ENCODE measurements at places on chromosomes 7 and 10.

- DNase-seq, result no peak
These were observed 35.6 kb upstream of the LRRC4 start for GRCh38 chr7:128066858-128067257.

DNA sequence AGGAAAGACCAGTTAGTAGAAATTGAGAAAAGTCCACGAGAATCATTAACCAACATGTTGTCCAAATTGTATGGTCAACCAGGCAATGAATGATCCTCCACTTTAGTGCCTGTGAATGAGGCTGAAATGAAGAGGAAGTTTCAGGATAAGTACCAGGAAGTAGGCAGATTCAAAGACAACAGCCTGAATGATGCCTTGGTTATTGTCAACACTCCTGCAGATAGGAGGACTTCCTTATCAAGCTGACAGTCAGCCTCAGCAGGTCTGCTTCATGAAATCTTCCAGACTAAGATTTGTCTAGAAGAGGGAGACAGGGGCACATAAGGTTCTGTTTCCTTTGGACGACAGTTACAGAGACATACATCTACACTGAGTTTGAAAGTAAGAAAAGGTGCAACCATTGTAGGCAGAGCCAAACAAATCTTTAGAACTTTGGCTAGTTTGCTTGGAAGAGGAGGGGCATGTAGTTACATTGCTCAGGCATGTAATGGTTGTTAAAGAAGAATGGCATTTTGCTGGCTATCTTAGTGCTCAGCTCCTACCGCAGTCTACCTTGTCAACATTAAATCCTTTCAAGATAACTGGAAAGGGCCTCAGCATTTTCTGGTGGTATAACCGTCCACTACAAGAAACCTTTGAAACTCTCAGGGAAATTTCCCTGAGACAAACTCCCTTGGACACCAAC is 81.4 kb downstream of the ABI1 start:
- no peak for DNase-seq

GRCh38 chr10:110224992-110225391 is 17.6 kb downstream of the MXI1 start:
- no peak for DNase-seq

DNA sequence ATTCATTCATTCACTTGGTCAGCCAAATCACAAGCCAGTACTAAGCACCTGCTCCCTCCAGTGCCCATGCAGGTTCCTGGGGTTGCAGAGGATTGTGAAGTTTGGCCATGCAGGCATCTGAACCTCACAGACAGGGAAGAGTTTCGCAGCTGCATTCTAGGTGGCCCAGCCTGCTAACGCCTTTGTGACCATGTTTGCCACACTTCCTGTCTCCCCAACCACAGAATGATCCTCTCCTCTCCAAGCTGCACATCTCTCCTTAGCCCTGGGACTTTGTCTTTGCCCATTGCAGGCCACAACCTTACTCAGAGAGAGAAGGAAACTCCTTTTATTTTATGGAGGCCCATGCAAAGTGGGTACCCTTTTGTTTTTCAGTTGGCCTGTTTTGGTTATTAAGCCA is 31.8 kb downstream of the EPDR1 start:
- DNase-seq, result no peak

DNA sequence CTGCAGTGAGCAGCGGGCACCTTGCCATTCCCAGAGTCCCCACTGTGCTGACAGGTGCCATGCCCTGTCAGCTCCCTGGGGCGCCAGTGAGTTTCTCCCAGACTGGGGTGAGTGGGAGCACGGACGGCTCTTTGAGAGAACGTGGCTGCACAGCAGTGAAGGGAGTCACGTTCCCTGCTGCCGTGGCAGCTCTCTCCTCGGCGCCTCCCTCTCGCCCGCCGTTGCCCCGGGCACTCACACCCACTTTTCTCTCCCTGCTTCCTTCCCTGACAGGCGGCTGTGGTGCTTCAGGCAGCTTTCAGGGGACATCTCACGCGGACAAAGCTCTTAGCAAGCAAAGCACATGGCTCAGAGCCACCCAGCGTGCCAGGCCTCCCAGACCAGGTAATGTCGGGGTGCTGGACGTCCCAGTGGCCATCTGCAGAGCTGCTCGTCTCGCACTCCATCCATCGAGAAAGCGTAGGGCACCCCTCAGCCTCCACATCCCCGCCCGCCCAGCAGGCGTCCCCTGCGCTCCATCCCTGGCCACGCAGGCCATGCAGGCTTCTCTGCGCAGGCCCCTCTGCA is 27.1 kb upstream of the TTYH3 start:
- DNase-seq, result no peak

- no peak for DNase-seq
These were observed 1.8 kb upstream of the RSU1 start for GRCh38 chr10:16819026-16819425.

DNA sequence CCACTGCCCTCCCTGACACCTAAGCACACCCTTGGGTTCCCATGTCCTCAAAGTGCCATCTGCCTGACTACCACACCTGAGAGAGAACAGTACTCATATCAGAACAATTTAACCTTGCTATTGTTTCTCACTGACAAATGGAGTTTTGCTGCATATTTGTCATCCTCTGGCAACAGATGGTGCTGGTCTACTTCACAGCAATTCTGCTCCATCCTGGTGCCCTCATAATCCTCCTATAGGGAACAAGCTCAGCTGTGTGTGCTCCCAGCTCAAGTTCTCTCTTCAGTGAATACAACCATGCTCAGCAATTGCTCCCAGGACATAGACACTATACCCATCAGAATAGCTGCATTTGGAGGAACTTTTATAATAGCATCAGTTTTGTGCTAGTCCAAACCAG is 32.8 kb upstream of the ITGB1 start:
- DNase-seq, result no peak

DNA sequence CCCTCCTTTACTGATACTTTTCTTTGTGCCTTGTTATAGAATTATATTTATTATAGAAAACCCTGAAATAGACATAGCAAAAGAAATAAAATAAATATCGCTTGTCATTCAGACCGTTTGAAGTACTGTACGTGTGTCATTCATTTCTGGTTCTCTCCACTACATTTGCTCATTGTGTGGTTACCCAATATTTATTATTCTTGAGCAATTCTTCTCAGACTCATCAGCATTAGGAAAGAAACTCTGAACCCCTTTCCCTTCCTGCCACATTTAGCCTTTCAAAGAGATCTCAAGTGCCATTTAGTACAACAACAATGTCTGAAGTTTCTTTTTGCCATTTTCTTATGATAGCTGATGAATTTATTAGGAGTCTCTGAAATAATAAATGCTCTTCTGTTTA is 154.1 kb downstream of the KIAA1217 start:
- DNase-seq, result no peak

DNA sequence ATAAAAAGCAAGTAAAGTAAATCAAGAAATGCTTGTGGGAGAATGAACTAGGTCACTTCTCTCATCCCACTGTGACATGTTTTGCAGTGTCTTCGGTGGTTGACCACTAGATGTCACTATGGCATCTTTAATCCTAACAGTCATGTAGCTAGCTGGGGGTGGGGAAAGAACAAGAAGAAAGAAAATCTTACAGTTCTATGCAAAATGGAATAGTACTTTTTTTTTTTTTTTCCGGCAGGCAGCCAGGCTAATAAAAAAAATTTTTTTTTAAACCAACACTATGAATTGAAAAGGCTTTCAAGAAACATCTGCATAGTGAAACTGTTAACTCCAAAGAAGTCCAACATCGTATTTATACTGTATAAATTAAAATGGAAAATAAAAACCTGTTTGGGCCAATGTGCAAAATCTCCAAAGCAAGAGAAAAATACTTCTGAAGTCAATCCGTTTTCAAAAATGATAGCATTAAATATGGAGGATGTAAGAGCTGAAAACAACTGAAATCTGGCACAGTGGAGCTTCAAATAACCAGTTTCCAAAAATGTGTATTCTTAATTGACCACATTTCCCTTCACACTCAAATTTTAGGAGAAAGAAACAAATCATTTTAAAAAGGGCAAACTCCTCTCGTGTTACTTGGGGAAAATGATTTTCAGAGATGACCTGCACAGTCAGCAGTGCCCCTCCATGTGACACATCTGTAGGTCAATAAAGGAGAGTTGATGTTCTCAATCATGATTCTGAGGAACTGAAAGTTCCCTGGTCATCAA is 38.5 kb downstream of the CDK1 start:
- DNase-seq, result peak; percentile 53

GRCh38 chr7:50857804-50858489 is 75.3 kb upstream of the GRB10 start:
- no peak for DNase-seq

- DNase-seq, result no peak
These were observed 3.5 kb downstream of the PPIA start for GRCh38 chr7:44799939-44800338.

DNA sequence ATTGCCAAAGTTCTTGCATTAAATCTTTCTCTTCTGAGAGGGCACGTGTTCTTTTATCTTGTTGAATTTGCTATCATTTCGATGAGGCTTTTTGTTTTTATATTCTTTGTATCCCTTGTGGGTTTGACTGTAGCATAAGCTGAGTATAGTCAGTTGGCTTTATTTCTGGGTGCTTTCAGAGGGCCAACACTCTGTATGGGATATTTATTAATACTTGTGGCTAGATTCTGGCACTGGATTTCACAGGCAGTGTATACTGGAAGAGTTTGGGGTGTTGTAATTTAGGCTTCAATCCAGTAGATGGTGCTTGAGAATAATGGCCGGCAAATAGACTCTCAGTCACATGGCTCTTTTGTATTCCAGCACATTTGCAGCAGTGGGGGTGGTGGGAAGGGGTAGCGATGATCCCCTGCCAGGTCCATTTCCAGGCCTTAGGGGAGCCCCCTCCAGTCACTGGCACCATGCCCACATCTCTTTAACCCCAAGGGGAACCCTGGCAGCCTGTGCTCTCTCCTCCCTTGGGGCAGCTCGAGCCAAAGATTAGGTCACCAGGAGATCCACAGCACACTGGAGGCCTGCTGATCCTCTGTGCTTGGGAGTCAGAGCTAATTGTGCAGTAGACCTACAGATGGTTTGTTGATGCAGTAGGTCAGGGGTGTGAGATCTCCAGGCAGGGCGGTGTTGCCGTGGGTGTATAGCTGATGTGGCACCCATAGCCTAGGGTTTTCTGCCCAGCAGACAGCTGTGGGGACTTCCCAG is 81.8 kb downstream of the PTPN20 start:
- DNase-seq, result no peak

- no peak for DNase-seq
These were observed 191.7 kb upstream of the RNF32 start for GRCh38 chr7:156448918-156449317.

DNA sequence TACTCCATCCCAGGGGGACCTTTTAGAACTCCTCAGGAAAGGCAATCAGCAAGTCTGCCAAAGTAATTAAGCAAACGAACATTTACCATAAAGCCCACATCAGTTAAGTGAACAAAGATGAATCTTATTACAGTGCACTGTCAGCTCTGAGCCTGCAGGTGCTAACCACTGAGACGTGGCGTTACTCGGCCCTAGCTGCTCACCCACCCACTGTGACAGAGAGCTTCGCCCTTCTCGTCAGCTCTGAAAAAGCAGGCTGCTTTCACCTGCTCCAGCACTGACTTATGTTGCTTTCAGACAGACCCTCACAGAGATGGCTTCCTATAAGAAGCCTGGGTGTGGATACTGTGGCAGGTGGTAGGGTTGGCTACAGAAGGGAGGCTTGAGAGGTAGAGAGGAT is 57.7 kb upstream of the KCNIP2 start:
- peak; percentile 18 for DNase-seq

- DNase-seq, result no peak
These were observed 88.2 kb downstream of the ZNF438 start for GRCh38 chr10:30943451-30943850.

- DNase-seq, result no peak
These were observed 185.1 kb downstream of the DGKI start for GRCh38 chr7:137661634-137662033.

GRCh38 chr7:1401011-1401410 is 58.3 kb downstream of the MICALL2 start:
- DNase-seq, result no peak

DNA sequence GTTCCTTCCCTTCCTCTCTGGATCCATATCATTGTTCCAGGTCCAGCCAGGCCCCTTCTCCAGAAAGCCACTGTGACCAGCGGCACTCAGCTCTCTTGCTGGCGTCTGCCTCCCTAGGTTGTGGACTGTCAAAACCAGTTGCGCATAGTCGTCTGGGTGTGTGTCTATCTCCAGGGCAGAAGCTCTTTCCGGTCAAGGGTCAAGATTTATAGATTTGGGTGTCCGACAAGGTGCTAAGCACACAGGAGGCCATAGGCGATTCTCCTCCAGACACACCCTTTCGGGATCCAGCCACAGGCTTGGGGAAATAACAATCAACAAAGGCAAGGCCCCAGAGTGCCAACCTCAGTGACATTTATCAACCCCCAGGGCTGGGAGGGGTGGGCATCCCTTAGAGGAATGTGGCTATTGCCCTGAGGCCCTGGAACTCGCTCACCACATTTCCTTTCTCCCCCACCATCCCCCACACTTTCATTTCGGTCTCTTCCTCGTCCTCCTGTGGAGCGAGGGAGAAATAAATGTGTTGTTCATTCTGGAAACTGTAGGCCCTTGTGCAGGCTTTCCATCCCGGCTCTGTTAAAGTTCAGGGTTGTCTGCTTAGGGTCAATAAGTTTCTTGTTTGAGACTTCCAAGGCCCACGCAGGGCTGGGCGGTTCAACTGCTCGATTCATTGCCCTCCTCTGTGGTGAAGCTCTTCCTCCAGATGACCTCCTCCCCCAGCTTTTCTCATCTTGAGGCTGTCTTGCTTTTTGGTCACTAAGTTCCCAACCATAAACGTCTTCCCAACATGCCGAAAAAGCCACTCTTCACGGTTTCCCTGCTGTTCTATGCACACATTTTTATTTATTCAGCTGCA is 57.9 kb downstream of the AFAP1L2 start:
- DNase-seq, result no peak

DNA sequence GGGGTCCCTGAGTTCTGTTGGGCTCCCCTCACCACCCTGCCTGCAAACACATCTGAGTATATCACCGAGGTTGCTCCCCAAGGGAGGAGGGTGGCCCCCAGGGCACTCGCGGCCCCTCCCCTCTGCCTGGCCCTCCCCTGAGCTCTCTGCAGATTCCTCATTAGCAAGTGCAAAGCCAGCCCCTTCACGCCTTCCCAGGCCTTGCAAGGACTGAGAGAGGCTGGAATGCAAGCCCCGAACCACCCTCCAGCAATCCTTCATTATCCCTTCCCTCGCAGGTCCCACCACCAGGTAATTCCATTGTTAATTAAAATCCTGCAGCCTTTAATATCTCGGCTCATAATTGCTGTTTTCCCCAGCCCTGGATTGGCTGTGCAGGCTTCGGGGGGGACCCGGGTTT is 35.3 kb upstream of the MYL10 start:
- no peak for DNase-seq

- no peak for DNase-seq
These were observed 201.7 kb upstream of the PRSS58 start for GRCh38 chr7:142459551-142459963.

DNA sequence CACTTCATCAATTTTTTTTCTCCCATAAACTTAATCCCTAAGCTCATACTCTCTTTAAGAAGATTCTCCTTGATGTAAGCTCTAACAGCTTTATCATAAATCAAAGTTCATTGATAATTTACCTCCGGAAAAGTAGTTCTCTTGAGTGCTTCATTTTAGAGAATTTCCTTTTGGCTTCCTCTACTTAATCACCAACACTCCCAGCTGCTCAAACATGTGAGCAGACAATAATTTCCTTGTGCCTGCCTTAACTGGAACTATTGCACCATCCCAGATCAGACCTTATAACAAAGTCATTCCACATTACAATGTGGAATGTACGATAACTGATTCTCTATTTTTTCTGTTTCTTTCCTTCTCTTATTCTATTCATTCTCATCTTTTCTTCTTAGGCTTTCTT is 5.9 kb downstream of the FEZF1 start:
- no peak for DNase-seq

GRCh38 chr7:23915236-23915635 is 205.2 kb downstream of the STK31 start:
- DNase-seq, result no peak
